CD8-positive, alpha-beta T cell (primary cell): ENCODE measurements at places on chromosomes 5 and 9.

DNA sequence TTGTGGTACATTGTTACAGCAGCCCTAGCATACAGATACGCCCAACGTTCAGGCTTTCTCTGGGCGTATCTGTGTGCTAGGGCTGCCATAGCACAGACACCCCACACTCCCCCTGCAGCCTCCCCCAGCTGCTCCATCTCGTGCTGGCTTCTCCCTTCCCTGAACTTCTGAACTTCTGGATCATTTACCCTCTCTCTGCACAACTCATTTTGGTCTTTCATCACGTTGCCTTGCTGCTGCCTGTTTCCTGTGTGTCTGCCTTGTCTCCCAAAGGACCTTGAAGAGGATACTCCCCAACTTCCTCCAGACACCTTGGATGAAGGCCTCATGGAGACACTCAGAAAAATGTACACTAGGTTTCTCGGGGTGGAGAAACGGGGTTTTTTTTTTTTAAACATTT is 37.3 kb downstream of the SLIT3 start:
- DNase-seq = no peak

- no peak for DNase-seq
These were observed 85.5 kb downstream of the ELAVL2 start for GRCh38 chr9:23740531-23740930.

DNA sequence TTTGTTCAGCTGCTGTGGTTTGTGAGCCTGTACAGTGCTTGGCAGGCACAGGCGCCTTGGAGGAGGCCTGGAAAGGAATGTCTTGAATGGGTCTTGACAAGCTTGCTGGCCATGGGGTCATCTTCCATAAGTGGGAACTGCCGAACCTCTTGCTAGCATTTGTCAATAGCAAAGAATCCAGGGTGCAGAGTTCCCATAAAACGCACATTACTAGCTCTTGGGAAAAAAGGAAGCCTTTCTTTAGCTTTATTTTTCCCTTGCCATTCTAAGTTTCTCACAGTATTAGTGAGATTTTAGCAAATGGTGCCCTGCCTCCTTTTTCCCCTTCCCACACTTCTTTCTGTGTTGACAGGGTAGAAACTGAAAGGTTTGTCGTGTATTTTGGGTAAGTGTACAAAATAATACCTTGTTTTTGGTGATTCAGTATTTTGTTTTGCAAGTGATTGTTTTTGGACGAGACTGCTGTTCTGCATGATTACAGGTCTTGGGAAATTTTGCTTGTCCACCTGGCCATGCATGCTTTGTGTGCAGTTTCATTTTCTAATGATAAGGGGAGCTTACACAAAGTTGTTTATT is 82.0 kb downstream of the ADGRV1 start:
- no peak for DNase-seq

DNA sequence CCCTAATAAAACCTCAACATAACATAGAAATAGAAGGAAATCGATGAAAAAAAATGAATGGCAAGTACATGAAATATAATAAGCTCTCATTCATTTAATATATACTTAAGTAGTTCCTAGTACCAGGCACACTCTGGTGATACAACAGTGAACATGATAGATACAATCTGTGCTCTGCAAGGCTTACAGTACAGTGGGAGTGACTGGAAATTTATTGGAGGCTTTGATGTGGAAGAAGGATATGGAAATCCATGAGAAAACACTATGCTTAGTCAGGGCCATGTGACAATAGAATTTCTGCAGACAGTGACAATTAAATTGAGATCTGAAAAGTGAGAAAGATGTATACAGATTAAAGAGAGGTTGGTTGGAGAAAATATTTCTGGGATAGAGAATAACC is 32.0 kb upstream of the IL33 start:
- DNase-seq = no peak

GRCh38 chr5:169827769-169828168 is 152.5 kb downstream of the INSYN2B start:
- DNase-seq = no peak

DNA sequence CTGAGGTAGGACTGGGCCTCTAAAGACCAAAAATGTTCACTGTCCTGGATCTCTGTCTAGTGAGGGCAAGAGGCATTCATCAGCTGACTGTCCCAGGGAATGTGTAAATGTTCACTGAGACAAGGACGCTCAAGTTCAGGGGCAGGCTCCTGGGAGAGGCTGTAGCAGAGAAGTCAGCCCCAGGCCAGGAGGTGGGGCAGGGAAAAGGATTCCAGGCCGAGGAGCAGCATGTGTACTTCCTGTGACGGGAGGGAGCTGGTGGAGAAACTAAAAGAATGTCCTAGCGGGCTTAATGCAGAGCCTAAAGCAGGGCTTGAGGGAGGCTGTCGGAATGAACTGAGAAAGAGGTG is 205.8 kb downstream of the GABBR2 start:
- DNase-seq = no peak

GRCh38 chr9:9998491-9999287 is 614.1 kb downstream of the PTPRD start:
- no peak for DNase-seq

GRCh38 chr5:133527311-133527710 is 85.0 kb downstream of the FSTL4 start:
- no peak for DNase-seq

DNA sequence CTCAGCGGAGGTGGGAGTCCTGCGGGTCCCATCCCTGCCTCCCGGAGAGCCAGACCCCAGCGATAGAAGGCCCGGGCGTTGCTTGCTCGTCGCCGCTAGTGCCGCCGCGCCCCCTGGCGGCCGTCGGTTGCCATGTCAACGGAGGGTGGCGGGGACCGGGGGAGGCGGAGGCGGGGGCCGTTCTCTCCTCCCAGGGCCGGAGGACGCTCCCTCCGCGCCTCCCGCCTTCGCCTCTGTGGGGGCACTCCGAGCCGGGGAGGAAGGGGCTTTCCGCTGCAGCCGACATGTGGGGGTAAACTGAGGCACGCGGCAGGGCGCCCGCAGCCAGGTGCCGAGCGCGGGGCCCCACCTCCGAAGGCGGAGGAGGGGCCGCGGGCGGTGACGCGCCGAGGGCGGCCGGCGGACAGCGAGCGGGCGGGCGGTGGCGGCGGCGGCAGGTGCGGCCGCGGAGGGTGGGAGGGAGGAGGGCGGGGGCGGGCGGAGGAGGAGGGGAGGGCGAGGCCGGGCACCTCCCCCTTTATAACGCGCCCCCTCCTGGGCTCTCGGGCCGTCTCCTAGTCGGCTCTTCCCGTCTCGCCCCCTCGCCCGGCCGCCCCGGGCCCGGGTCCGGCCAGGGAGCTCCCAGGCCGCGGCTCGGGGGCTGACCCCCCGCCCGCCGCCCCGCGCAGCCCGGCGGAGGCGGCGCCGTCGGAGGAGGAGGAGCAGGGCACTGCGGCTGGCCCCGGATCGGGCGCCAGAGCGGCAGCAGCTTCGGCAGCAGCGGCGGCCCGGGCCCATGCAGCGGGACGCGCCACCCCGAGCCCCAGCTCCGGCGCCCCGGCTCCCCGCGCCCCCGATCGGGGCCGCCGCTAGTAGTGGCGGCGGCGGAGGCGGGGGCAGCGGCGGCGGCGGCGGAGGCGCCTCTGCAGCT is 556 bp upstream of the CDK9 start:
- DNase-seq = peak; percentile 89

GRCh38 chr9:2676466-2676865 is 40.8 kb upstream of the KCNV2 start:
- no peak for DNase-seq

DNA sequence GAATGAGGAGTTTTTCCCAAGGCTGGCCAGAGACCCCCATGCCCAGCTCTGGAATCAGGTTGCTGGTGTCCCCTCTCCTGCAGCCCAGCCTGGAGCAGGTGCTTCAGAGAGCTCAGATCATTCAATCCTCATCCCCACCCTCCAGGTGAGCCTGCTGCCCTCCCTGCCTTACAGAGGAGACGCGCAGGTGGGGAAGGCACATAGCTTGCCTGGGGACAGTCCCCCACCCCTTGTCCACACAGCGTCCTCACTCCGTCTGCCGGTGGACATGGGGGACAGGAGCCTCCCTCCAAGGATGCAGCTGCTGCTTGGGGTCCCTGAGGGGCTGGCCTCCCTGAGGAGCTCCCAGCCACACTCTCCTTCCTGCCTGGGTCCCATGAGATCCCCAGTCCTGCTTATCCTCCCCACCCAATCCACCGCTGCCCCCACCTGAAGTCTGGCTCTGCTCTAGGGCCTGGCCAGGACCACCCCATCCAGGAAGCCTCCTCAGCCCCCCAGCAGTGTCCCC is 17.1 kb upstream of the QSOX2 start:
- no peak for DNase-seq

DNA sequence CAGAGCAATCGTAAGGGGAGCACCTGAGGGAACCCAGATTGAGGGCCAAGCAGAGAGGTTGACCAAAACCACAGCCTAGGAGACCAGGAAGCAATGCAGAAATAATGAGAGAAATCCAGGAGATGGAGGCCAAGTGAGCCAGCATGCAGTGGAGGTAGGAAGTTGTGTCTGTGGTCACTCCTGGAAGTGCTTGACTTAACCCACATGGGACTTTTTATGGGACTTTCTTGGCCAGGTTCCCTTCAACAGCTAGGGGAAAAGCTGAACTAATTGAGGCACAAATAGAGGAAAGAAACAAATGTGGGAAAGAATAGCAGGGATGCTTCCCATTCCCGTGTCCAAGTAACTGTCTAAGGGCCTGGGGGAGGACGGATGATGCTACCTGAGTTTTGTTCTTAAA is 293.2 kb upstream of the CLINT1 start:
- DNase-seq = no peak

GRCh38 chr5:87398981-87399614 is 13.6 kb downstream of the CCNH start:
- DNase-seq = no peak
